DMS79 treated with DMSO at 0.1 percent for 48 hours (cell line): ENCODE measurements at places on chromosomes 7 and 10.

GRCh38 chr10:28878236-28878970, 201.1 kb downstream of the BAMBI start:
- no peak for DNase-seq

GRCh38 chr7:126845331-126845730, 407.4 kb downstream of the GRM8 start:
- no peak for DNase-seq

GRCh38 chr7:74306730-74307469, 17.7 kb downstream of the CLIP2 start:
- no peak for DNase-seq

- no peak for DNase-seq
Measured at GRCh38 chr7:150784954-150785353, 15.2 kb downstream of the TMEM176B start.

DNA sequence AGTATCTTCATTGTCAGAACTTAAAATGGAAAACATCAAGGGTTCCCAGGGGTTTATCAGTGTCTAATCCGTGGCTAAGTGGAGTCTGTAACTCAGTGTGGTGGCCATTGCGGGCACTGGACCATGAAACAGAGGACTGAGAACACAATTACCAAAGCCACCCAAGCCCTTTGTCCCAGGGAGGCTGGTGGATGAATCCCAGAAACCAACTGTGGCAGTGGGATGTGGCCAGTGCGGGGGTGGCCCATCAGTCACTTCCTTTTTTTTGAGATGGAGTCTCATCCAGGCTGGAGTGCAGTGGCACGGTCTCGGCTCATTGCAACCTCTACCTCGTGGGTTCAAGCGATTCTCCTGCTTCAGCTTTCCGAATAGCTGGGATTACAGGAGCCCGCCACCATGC, 61.8 kb downstream of the TACC2 start:
- no peak for DNase-seq

- DNase-seq = no peak
Measured at GRCh38 chr10:75104842-75105241, 6.6 kb upstream of the SAMD8 start.

DNA sequence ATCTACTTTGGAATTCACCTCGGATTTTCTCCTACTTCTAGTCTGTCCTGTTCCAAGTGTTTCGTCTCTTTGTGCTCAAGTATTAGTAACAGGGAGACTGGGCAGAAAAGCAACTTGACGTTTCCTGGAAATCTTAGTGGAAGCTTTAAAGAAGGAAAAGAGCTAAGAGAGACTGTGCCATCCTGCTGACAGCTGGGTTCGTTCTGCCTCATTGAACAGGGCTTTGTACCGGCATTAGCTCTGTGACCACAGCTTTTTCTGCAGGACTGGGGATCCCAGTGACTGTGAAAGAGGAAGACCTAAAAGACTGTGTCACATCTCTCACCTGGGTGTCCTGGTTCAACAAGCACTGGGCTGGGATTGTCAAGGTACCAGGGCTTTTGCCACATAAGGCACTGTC, 70.8 kb upstream of the CDCA7L start:
- no peak for DNase-seq

DNA sequence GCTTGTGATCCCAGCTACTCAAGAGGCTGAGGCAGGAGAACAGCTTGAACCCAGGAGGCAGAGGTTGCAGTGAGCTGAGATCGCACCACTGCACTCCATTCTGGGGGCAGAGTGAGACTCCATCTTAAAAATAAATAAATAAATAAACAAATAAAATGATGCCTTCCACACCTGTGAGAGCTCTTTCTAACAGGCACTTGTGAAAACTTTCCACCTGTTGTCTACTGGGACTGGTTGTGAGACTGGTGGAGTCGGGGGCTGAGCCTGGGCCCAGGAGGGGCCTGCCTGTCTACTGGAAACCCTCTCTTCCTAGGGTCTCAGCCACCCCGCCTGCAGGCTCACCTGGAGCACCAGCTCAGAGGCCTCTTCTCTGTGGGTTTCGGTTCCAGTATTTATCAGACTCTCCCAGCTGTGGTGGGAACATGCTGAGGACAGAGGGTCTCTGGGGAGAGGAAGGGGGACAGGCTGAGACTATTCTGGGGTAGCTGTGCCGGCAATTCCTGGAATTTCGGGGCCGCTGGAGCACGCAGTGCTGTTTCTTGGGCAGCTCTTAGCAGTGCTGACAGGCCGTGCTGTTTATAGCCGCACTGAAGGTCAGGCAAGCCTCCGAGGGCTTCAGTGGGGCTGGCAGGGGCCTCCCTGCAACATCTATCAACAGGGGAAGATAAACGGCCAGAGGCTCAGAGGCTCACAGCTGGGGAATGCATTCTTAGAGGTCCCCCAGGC, 3.8 kb downstream of the LDB3 start:
- no peak for DNase-seq

GRCh38 chr7:91496251-91496820, 232.1 kb downstream of the FZD1 start:
- DNase-seq = no peak

DNA sequence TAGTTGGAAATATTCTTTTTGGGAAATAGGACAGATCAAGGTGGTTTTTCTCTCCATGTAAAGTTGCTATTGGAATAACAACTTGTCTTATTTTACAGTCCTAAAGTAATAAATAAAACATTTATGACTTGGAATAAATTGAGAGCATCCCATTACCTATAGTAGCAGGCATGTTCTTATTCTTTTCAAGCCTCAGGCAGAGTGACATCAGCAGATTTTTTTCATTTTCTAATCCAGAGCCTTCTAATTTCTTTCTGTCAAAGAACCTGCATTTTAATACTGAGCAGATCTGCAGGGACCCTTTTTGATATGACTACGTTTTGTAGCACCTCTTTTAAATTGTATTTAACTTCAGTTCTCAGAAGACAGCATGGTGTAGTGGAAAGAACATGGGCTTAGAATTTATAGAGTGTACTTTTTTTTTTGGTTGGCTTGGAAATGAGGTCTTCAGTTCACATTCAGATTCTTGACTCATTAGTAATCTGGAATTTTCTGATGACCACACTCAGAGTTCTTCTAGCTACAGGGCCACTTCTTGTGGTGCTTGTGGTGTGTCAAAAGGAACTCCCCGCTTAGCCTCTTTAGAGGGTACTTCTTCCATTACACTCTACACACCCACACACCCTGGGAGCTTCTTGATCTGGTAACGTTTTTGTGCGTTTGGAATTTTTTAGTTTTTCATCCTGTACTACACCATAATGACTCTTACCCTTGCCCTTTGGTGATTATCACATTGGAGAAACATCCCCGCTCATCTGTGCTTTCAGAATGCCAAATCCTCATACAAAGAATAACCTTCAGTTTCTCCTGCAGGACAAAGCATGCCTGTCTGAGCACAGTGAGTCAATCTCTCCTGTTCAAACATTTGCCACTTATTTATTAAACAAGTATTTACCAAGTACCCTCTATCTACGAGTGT, 34.6 kb downstream of the AGK start:
- DNase-seq = peak; percentile 8

GRCh38 chr10:4242561-4243035, 457.6 kb upstream of the KLF6 start:
- no peak for DNase-seq

DNA sequence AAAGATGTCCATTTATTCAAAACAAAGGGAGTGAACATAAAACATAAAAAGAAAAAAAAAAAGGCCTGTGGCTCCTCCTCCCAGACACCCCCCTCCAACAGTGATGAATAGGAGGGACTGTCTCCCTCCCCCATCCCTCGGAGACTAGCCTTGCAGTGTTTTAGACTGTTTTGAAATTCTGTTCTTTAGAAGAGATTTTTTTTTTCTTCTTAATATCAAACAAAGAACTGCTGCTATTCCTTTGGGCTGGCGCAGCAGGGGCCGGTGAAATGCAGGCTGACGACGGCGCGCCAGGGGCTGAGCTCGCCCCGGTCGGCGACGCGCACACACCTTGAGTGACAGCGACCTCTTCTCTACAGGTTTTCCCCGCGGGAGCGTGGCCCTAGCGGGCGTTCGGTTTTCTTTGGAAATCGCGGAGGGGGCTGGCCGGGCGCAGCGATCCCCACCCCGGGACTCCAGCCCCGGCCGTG, at the start of gene LANCL2:
Gene LANCL2, plus strand, starts transcription at position 133 of the 470 bp plus-strand sequence. CDS start 689 bp downstream, outside the sequence.
- peak; percentile 61 for DNase-seq

- no peak for DNase-seq
Measured at GRCh38 chr7:81211204-81211933, 292.5 kb upstream of the SEMA3C start.

- DNase-seq = no peak
Measured at GRCh38 chr7:77217474-77218185, 18.0 kb upstream of the FGL2 start.

- DNase-seq = no peak
Measured at GRCh38 chr7:95097851-95098250, 190.5 kb downstream of the PPP1R9A start.

GRCh38 chr10:104417637-104418292, 64.1 kb downstream of the CFAP58 start:
- no peak for DNase-seq

GRCh38 chr7:2044883-2045471, 187.8 kb downstream of the MAD1L1 start:
- DNase-seq = no peak

GRCh38 chr7:157519798-157520244, 183.0 kb downstream of the DNAJB6 start:
- DNase-seq = no peak

GRCh38 chr7:32616625-32617024, 121.3 kb downstream of the AVL9 start:
- no peak for DNase-seq

GRCh38 chr10:44300666-44301649, 83.9 kb downstream of the CXCL12 start:
- DNase-seq = peak; percentile 61

DNA sequence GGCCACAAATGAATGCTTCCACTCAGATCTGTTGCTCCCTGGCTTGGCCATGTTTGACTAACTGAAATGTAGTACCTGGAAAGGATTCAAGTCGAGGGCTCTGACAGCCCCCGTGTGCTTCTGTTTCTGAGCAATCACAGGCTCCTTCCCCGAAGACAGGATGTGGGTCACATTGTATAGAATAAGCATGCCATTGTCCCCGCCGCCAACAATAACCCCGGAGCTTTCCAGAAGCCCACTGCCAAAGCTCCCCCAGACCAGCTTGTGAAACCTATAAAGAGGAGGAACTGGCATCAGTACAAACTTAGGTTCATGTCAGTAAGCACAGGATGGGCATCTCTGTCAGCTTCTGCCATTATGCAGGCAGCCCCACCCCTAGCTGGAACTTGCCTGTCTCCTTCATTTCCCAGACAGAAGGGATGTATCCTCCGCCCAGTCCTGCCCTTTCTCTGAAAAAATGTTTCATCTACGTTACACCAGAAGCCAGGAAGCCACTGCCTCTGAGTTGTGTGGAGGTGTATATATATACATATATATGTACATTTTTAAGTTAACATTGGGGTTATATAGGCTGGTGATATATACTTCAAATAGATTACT, 10.3 kb downstream of the SEC31B start:
- DNase-seq = no peak

DNA sequence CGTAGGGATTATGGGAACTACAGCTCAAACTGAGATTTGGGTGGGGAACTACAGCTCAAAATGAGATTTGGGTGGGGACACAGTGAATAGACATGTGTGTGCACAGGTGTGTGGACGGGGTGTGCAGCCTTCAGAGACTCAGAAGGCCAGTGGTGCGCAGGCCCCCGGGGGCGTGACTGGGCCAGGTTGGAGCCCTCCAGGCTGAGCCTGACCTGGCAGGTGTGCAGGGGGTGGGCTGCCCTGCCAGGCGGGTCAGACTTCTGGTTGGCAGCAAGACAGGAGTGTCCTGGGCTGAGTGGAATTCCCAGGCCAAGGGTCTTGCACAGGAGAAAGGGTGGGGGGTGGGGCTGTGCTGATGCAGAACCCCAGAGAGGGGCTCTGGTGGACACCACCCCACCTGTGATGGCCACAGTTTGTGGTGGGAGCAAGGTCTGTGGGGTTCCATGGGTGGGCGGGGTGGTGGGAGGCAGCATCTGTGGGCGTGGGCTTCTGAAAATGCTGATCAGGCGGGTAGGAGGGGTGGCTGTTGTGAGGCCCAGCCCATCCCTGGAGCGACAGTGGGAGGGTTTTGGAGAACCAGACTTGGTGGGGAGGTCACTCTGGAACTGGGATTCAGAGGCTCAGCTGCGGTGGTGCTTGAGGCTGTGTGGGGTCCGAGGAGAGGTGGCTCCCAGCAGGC, 29.3 kb upstream of the PSMG3 start:
- no peak for DNase-seq

DNA sequence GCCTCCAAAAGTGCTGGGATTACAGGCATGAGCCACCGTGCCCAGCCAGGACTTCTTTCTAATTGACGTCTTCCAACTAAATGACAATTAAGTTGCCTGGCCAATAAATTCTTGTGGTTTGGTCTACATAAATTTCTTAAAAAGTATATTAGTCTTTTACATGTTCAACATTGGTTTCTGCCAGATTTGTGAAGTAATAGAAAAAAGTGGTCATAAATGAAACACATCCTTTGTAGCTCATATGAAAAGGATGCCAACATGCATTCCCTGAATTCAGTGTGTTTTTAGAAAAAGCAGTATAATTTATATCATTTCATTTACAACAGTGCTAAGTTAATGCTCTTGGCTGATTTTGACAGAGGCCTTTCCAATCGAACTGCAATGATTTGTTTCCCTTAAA, 215.0 kb downstream of the TAX1BP1 start:
- no peak for DNase-seq

- DNase-seq = no peak
Measured at GRCh38 chr7:36202398-36202797, 49.3 kb downstream of the EEPD1 start.

GRCh38 chr10:91683975-91684374, 51.1 kb upstream of the PPP1R3C start:
- no peak for DNase-seq

- DNase-seq = no peak
Measured at GRCh38 chr10:92110039-92110794, 180.7 kb downstream of the CPEB3 start.

DNA sequence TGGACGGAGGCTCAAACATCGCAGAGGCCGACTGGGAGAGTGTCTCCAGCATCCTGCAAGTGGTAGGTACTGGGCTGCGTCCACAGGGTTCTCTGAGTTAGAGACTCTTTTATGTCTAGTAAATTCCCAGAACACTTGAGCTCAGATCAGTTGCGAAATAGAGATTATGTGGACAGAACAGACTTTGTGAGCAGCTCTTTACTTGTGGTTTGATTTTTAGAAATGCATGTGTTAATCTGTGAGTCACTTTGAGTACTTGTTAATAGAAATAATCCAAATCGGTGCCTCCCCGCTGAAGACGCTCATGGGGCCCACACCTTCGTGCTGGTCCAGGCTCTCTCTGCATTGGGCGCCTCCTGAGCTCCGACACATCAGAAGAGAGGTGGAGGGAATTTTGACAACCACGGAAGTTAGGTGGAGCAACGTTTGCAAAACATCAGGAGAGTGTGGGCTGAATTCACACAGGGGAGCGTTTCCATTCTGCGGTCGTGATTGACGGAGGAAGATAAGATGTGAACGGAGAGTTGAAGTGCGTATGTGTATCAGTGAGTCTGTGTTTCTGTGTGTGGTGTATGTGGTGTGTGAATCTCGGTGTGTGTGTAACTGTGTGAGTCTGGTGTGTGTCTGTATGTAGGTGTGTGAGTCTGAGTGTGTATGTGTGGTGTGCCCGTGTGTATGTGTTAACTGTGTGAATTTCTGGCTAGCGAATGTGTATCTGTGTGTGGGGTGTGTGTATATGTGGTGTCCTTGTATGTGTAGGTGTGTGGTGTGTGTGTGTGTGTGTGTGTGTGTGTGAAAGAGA, 32.1 kb downstream of the PFKP start:
- DNase-seq = no peak

GRCh38 chr7:55533050-55533728, 39.1 kb downstream of the VOPP1 start:
- peak; percentile 27 for DNase-seq

GRCh38 chr10:45444976-45445898, 71.2 kb downstream of the ALOX5 start:
- no peak for DNase-seq
